ENCODE measurements at places on chromosomes 5 and 9. TPM values are rescaled to one million over a fixed set of nuclear protein-coding genes. Genes with fewer than 3 reads are reported as not detected.

GRCh38 chr9:104682642-104683041 is 11.7 kb upstream of the OR13D1 start:
- DNase-seq, result peak; percentile 50

GRCh38 chr9:105242557-105242956 is 1.9 kb upstream of the SLC44A1 start:
- DNase-seq, result no peak

- no peak for DNase-seq
Observed at GRCh38 chr5:125023673-125024072, 277.2 kb upstream of the ZNF608 start.

GRCh38 chr5:40652441-40653220 is 27.1 kb upstream of the PTGER4 start:
- DNase-seq, result no peak

DNA sequence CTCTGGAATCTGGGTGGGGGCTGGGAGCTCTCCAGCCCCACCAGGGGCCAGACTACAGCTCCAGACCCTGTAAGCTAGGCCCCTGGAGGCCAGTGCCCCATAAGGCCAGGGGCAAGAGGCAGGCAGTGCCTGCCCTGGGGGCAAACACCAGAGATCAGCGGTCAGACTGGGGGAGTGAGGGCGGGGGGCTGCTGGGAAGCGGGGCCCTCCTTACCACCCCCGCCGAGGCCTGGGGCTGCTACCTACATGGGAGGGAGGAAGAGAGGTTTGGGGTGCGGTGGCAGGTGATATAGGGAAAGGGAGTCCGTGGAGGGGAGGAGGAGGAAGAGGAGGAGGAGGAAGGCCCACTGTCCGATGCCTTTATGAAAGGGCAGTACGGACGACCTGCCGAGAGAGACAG is 12.7 kb downstream of the PRR7 start:
- no peak for DNase-seq

GRCh38 chr5:148734518-148734917 is 80.2 kb upstream of the HTR4 start:
- DNase-seq, result no peak

DNA sequence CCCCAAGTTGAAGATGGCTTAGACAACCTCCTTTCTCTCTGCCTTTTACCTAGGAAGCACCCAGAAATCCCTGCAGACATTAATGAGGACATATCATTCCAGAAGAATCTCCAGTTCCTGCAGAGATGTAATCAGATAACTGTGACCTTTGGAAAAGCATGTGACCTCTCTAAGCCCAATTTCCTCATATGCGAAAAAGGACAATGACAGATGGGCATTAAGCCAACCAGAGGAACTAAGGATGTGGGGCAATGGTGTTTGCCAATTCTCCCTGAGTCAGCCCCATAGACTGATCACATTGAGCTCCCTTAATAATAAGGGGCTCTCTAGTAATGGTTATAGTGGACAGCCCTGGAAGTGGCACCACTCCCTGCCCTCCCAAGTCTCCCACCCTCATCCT is 10.1 kb upstream of the FOXI1 start:
- DNase-seq, result no peak

- DNase-seq, result no peak
Observed at GRCh38 chr5:130805648-130806047, 359.4 kb downstream of the HINT1 start.

DNA sequence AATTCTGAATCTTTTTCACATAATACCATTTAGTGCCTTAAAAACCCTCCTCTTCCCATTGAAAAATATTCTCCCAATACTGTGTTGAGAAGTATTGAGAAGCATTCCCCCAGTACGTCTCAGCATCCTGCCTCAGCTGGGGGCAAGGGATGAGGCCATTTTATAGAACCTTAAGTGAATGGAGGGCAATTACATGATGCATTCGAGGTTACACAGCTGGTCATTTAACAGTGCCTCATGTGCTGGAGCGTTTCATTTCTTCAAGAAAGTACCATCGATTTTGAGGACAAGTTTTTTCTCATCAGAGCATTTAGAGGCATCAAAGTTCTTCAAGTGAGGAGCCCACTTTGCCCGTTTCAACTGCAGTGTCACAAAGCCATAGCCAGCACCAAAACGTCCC is 135.6 kb downstream of the DOCK2 start:
- DNase-seq, result no peak

DNA sequence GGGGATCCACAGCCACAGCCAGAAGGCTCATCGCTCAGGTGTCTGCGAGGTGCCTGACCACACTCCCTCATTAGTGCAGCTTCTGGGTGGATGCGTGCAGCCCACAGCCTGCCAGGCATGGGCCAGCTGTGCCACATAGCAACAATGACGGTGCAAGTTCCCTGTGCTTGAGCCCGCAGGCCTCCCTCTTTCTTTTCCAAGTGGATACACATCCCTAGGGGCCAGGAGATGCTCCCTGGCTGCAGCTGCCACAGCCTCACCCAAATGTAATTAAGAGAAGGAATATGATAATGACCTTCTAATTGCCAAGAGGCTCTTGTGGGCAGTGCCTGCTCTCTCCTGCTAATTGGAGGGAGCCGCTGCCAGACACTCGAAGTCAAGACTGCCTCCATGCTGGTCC is 116.0 kb upstream of the PPP1R26 start:
- DNase-seq, result no peak

GRCh38 chr9:135614821-135615665 is 24.3 kb downstream of the GLT6D1 start:
- DNase-seq, result no peak

DNA sequence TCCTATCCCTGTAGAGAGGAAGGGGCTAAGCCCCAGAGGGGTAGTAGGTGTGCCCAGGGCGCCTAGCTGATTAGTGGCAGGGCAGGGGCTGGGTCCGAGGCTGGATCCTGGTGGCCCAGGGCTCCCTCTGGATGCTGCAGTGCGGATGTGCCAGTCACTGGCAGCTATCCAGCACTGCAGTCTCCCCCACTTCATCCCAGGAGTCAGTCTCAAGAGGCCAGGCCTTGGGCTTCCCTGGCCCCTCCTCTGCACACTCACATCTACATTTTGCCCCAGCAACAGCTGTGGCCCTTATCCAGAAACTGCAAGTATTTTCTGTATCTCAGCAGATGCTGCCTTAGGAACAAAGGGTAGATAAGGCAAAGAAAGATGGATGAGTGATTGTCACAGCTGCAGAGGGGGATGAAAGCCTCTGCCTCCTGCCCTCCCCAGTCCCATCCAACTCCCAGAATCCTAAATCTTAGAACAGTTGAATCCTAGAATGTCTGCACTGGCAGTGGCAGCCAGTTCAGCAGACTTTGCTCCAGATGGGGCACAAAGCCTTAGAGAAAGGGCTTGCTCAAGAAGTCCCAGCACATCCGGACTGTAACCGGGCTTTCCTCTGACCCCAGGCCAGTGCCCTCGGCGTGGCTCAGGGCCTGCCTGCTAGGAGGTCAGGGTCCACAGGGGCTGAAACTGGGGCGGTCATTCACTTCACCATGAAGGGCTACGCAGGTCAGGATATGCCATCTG is 1.6 kb downstream of the ANXA6 start:
- no peak for DNase-seq

DNA sequence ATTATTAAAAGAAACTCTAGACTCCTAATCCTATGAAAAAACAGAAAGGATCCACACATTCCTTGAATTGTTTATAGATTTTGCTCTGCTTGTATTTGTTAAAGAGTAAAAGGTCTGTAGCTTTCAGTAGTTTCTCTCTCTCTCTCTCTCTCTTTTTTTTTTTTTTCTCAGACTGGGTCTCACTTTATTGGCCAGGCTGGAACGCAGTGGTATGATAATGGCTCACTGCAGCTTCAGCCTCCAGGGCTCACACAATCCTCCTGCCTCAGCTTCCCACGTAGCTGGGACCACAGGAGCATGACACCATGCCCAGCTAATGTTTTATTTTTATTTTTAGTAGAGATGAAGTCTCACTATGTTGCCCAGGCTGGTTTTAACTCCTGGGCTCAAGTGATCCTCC is 9.3 kb downstream of the UGT3A2 start:
- DNase-seq, result no peak

DNA sequence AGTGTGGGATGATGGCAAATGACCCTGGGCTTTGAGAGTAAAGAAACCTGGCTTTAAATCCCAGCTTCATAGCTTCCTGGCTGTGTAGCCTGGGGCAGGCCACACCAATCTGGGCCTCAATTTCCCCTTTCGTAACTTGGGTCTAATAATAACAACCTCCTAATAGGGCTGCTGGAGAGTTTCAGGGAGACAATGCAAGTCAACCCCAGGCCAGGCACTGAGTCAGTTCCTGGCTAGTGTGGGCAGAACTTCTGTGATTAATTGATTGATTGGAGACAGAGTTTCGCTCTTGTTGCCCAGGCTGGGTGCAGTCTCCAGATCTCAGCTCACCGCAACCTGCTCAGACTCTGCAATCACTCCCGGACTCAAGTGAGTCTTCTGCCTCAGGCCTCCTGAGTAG is 3.3 kb upstream of the SH2D3C start:
- DNase-seq, result no peak

DNA sequence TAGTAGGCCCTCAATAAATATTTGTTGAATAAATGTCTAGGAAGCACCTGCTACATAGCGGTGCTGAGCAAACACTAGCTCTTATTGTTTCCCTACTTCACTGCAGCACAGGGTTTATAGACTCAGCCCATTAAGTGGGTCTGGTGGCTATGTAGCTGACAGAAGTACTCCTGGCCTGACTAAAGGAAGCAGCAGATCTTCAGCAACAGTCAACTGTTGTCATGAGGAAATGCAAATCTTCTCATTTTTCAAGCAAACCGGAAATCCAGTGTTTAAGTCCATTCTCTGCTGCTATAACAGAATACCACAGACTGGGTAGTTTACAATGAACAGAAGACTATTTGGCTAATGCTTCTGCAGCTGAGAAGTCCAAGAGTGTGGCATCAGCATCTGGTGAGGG is 2.8 kb upstream of the TEX10 start:
- no peak for DNase-seq

DNA sequence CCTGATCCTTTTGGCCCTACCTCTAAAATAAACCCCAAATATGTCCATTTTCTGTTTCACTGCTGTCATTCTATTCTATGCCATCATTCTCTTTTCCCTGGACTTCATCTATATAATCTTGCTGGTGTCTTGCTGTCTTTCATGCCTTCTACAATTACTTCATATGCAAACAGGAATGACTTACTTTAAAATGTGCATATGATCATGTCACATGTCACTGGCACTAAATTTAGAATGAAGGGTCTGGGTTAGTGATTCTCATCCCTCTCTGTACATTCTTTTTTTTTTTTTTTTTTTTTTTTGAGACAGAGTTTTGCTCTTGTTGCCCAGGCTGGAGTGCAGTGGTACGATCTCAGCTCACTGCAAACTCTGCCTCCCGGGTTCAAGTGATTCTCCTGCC is 22.9 kb downstream of the FAF2 start:
- no peak for DNase-seq

GRCh38 chr9:83956436-83957247 is 23.4 kb downstream of the HNRNPK start:
- peak; percentile 70 for DNase-seq

DNA sequence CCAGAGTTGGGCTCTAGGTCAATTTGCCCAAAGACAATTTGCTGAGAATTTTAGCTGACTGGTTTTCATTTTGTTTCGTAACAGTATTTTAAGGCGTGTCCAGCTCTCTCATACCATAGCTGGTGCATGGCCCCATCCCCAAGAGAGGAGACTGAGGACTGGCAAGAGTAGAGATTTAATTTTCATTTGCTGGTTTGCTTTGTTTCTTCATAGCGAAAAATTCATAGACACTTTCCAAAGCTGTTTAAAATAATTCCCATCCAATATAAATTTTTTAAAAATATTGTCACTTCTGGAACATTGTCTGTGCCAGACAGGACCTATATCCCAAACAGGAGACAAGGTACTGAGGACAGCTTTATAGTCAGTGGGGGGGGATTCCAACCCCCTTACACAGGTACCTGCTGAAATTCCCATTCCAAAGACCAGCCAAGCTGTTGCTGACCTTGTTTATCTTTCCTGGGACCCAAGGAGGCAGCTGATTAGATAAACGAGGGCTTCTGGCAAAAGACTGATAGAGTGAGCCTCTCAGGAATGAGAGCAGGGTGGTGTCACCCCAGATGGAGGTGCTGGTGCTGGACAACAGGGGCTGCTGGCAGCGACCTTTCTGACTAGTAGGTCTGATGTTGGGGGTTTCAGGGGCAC is 6.8 kb upstream of the ANGPTL2 start:
- DNase-seq, result no peak

DNA sequence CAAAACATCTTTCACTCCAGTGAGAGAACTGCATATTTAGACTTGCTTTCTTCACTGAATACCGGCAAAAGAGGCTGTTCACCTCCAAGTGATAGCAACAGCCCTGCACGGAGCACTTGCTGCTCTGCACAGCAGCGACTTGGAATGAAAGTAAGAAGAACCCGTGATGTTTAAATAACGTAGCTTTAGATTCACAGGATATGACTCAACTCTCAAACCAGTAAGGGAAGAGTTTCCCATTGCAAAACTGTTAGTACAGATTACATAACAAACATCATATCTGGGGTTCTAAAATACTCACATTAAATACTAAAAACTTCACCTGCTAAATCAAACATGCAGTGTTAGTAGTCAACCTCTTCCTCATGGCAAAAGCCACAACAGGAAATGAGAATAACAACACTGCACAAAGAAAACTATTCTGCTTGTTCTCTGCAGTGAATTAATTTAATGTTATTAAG is 203.4 kb downstream of the MCTP1 start:
- DNase-seq, result no peak

GRCh38 chr5:27511061-27511460 is 472.7 kb upstream of the CDH9 start:
- DNase-seq, result no peak

DNA sequence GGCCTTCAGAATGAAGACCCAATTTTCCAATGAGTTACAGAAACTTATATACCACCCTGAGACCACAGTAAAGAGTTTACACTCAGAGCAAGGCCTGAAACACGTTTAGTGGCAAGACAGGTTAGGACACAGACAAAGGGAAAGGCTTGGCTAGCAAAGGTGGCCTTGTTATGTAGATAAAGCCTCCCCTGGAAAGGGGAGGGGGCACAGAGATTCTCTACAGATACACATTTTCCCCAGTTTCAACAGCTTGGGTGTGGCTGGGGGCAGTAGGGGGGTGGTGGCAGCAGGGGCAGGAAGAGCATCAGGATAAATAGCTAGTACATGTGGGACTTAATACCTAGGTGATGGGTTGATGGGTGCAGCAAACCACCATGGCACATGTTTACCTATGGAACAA is 51.9 kb upstream of the PPP1R2B start:
- DNase-seq, result no peak

DNA sequence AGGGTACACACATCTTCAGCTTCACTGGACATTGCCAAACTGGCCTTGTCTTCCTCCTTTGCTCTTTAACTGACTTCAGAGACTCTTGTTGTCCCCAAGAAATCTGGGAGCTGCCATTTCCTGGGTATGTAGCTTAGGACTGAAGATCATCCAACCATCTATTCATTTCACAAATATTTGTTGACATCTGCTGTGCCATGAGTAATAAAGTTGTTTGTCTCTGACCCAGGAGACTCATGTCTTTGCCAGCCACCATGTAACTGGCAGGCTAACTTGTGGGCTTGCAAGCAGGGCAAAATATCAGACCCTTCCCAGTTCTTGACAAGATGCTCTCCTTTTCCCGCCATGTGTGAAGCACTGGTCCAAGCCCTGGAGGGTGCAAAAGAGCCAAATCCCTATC is 17.1 kb upstream of the TOR1B start:
- DNase-seq, result no peak

GRCh38 chr9:129009584-129010141 is 18.5 kb downstream of the SH3GLB2 start:
- DNase-seq, result no peak

The TAF1L gene
- polyA plus RNA-seq, result 0.10 TPM

The PLPP7 gene
- 1.9 TPM for polyA plus RNA-seq

The LHX6 gene
- 3.5 TPM for polyA plus RNA-seq

The DMGDH gene
- 23.9 TPM for polyA plus RNA-seq

The PFN3 gene
- polyA plus RNA-seq, result 2.0 TPM

The MROH2B gene
- polyA plus RNA-seq, result 0.05 TPM

The GTF2H2C gene
- 66.8 TPM for polyA plus RNA-seq

Data from left kidney (tissue), 8 donors.